ENCODE measurements at places on chromosomes 7 and 10. TPM values are rescaled to one million over a fixed set of nuclear protein-coding genes. Genes with fewer than 3 reads are reported as not detected.

Gene LLCFC1
- total RNA-seq = not detected

Gene CPA4
- total RNA-seq = not detected

Gene EBF3
- 2.9 TPM for total RNA-seq

Gene CPEB3
- total RNA-seq = 11.0 TPM

Gene CYTH3
- 32.0 TPM for total RNA-seq

Gene AZGP1
- 2.5 TPM for total RNA-seq

Gene TAF5
- 7.4 TPM for total RNA-seq

- DNase-seq = no peak
- H3K27me3 ChIP-seq = no peaks in the 10 kb centered on the region
- no peak overlapping the region for H3K4me3 ChIP-seq
- H3K36me3 ChIP-seq = no peaks in the 10 kb centered on the region
- H3K4me1 ChIP-seq = no peaks in the 10 kb centered on the region
Measured at GRCh38 chr10:53357587-53357986, 585.0 kb upstream of the MBL2 start.

DNA sequence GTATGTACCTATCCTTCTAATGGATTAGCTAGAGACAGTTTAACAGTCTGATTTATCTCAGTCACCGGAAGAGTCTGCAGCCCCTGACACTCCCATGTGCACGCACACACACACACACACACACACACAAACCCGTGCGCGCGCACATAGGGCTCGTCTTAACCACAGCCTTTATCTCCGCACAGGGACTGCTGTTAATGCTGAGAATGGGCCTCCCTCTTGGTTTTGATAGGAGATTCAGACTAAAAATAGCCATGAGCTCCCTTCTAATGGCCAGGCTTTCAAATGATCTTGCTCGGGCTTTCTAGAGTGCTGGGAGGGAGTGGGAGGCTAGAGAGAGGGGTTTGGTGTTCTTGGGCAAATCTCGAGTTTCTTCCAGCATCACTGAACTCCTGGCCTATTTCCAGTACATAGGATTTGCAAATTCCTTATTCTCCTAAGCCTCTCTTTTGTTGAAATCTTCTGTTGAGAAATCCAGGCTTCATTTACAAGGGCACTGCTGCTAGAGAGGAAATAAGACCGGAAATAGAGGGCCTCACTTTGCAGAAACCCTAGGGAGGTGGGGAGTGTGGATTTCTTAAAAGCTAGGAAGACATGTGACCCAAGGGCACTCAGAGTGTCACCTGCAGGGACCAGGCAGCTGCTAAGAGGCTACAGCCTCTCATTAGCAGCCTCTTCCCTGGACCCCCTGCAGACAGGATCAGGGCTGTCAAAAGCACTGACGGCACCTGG, 2.4 kb downstream of the TMEM72 start:
- DNase-seq = no peak
- no peaks in the 10 kb centered on the region for H3K36me3 ChIP-seq
- H3K27me3 ChIP-seq = no peaks in the 10 kb centered on the region

DNA sequence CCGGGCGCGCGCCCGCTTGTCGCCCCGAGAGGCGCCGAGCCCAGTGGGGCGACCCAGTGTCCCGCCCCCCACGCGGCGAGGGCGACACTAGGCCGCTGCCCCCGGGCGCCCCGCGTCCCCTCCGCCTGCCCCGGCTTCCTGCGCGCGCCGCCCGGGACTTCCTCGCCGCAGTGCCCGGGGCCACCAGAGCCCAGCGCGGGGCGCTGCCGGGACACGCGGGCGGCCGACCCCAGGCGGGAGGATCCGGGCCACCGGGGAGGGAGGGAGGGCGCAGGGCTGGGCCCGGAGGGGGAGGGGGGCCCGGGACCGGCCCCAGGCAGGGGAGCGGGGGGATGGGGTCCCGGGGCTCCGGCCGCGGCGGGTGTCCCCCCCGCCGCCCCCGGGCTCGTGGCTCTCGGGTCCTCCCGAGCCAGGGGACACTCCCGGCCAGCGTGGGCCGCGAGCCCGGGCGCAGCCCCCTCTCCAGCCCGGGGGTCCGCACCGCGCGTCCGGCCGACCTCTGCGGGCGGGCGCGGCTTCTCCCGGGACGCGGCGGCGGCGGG, 435 bp upstream of the PWWP2B start:
- no peaks in the 10 kb centered on the region for H3K36me3 ChIP-seq
- H3K27ac ChIP-seq = peak overlapping the region; percentile 99
- no peaks in the 10 kb centered on the region for H3K27me3 ChIP-seq

DNA sequence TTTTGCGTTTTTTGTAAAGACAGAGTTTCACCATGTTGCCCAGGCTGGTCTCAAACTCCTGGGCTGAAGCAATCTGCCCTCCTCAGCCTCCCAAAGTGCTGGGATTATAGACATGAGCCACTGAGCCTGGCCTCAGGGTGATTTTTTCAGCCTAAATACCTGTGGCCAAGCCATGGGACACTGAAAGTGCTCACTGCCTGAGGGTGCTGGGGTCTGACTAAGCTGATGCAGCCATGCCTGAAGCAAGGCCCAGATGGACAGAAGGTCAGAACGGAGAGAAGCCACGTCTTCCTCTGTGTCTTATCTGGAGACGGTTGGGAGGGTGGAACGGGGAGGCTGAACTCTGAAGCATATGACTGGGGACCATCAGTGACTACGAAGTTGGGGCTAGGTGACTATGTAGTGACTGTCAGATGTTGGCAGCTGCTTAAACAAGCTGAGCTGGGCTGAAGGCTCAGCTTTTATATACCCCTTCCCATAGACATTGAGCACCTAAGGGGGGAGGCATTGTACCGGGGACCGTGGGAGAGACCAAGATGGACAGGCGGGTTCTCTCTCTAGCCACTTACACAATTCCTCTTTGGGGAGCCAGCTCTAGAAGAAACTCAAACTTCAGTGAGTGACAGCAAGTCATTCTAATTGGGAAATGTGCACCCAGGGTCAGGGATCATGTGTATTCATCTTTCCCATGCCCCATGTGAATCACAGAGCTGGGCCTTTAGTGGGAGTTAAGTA, 73.3 kb upstream of the HABP2 start:
- H3K27ac ChIP-seq = no peak overlapping the region
- no peaks in the 10 kb centered on the region for H3K36me3 ChIP-seq
- H3K27me3 ChIP-seq = no peaks in the 10 kb centered on the region
- no peak for DNase-seq

- H3K27me3 ChIP-seq = no peaks in the 10 kb centered on the region
- no peak for DNase-seq
- H3K4me1 ChIP-seq = no peaks in the 10 kb centered on the region
- H3K36me3 ChIP-seq = peaks cover 18% of the 10 kb centered on the region
Measured at GRCh38 chr7:55470261-55470660, 102.0 kb downstream of the VOPP1 start.

- H3K27ac ChIP-seq = no peak overlapping the region
- H3K4me1 ChIP-seq = peaks cover 4% of the 10 kb centered on the region
- H3K36me3 ChIP-seq = no peaks in the 10 kb centered on the region
- H3K27me3 ChIP-seq = no peaks in the 10 kb centered on the region
- no peak overlapping the region for H3K4me3 ChIP-seq
Measured at GRCh38 chr7:47721670-47722069, 139.8 kb upstream of the TNS3 start.

DNA sequence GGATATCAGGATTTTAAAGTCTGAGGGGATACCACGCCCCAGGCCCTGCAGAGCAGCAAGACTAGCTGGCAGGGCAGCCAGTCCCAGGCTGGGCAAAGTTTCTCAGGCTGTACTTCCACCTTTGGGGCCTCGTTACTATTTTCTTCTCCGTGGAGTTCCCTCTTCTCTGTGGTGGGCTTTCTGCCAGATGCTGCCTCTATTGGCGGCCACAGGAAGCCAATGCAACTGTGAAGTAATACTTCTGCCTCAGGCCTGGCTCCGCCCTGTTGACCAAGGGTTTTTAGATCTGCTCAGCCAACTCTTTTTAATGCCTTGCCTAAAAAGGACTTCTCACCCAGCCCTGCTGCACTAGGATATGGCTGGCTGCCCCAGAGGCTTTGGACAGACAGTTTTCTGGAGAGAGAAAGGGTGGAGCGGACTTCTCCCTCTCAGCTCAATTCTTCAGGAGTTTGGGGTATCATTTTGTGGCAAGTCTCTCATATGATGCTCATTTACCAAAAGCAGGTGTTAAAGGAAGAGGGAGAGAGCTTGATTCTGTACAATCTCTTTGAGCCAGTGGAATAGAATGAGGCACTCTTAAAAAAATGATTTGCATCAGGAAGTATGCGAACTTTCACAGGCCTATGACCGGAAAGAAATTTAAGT, 67.4 kb downstream of the HHEX start:
- peak overlapping the region; percentile 86 for H3K27ac ChIP-seq
- peak overlapping the region; percentile 17 for H3K4me3 ChIP-seq
- DNase-seq = peak; percentile 96
- no peaks in the 10 kb centered on the region for H3K27me3 ChIP-seq

DNA sequence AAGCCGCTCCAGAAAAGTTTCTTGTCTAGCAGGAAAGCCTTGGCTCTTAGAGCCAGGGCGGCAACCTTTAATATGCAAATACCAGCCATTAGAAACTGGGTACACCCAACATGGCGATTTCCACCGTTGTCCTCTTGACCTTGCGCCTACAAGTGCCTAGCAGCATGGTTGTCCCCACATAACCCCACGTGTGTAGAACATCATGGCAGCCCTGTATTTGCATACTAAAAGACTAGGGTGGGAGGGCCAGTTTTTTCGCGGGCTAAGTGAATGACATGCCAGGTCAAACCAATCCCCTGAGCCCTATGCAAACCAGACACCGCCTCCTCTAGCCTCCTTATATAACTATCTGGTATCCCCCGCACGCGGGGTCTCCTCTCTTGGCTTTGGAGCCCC, 58.4 kb upstream of the FZD8 start:
- no peaks in the 10 kb centered on the region for H3K36me3 ChIP-seq
- no peak overlapping the region for H3K4me3 ChIP-seq
- no peak overlapping the region for H3K27ac ChIP-seq
- no peaks in the 10 kb centered on the region for H3K4me1 ChIP-seq
- DNase-seq = no peak
- H3K27me3 ChIP-seq = no peaks in the 10 kb centered on the region
